Spinal cord (tissue), 10 donors: ENCODE measurements at places on chromosomes 3 and 15. TPM values are rescaled to one million over a fixed set of nuclear protein-coding genes. Genes with fewer than 3 reads are reported as not detected.

The NPAP1 gene
- polyA plus RNA-seq: 0.40 TPM

The ALS2CL gene
- polyA plus RNA-seq: 8.3 TPM

The ELP6 gene
- 61.1 TPM for polyA plus RNA-seq

DNA sequence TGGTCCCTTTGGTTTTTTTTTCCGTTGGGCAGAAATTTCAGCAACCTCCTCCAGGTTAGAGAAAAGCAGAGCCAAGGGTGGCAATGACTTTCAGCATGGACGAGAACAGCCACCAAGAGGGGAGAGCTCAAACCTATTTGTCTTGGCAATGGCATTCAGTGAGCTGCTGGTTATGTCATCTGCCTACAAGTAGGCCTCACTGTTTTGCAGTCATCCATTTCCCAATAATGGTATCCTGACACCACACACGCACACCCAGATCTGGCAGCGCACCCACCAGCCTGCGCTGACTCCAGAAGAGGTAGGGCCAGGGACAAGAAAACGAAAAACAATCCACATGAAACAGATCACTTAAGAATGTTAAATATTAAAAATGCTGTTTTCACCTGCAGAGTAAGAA is 92.3 kb downstream of the MAGI1 start:
- DNase-seq: no peak

GRCh38 chr3:12230406-12230805 is 58.5 kb upstream of the PPARG start:
- no peak for DNase-seq

GRCh38 chr3:161848376-161848775 is 351.8 kb downstream of the OTOL1 start:
- DNase-seq: no peak

DNA sequence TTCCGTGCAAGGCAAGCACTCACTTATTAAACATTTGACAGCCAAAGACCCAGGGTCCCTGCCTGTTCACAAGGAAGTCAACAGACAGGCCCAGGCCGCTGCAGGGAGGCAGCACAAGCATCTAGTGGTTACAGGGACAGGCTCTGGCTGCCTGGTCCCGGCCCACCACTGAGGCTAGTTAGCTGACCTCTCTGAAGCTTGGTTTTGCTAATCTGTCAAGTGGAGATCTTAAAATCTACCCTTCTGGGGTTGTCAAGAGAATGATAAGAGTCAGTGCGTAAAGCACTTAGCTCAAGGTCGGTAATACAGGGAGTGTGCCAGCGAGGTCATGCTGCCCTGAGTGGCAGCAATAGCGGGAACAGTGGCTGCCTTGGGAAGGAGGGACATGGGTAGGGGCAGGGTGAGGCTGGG is 6.0 kb downstream of the GNB5 start:
- DNase-seq: no peak

GRCh38 chr3:160099834-160100233 is 111.2 kb downstream of the IL12A start:
- no peak for DNase-seq

DNA sequence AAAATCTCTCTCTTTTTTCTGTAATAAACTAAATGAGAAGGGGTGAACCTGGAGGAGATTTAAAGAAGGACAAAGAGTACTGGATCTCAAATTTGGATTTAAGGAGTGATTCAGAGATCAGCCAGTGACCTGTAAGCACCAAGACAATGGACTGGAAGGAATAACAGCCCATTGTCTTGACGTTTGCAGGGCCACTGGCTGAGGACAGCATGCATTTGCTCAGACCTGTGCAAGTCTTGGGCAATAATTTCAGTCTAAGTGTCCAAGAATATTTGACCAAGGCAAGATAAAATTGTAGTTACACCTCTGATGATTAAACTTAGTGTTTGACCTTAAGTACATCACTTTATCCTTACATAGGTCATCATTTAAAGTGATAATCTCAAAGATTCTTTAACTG is 55.8 kb upstream of the OSTN start:
- DNase-seq: no peak
